ENCODE measurements at places on chromosomes 13 and 19.

DNA sequence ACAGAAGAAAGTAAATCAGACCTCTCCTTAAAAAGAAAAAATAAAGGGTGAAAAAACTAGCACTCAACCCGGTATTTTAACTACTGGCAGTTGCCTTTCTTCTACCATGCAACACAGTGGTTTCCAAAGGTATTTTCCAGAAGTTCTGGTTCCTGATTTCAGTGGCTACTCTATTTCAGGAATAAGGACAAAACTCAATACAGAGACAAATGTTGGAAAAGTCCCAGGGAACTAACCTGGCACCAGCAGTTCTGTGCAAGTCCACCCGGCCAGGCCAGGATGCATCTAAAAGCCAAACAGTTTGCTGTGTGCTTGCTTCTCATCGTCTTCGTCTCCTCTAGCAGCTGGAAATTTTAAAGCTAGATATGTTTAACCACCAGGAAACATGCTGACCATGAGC is 52.5 kb downstream of the FOXO1 start:
- no peak for DNase-seq

DNA sequence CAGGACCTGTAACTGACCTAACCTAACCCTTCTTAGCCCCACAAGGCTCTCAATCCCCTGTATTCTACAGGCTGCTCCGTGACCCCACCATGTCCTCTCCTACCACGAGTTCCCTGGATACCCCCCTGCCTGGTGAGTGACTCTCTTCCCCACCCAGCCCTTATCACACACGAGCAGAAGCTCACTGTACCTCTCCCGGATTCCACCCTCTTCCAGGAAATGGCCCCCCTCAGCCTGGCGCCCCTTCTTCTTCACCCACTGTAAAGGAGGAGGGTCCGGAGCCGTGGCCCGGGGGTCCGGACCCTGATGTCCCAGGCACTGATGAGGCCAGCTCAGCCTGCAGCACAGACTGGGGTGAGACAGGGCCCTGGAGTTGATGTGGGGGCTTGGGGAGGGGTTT is 1.3 kb downstream of the NR1H2 start:
- no peak for DNase-seq

DNA sequence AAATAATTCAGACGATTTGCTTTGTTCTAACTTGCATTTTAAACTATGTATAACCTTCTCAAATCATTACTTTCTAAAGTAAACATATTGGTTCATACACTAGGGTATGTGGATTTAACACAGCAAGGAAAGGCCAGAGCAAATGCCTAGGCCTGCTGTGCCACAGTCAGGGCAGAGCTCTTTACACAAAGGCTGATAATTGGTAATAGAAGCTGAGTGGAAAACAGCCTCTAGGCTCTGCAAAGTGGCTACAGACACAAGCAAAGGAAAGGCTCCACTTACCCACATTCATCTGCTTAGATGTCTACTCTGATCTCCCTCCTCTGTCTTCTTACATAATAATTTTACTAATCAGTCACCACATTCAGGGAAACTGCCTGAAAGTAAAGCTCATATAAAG is 382.9 kb downstream of the OLFM4 start:
- no peak for DNase-seq

- DNase-seq = no peak
Observed at GRCh38 chr19:32936065-32936464, 35.7 kb downstream of the CEP89 start.

DNA sequence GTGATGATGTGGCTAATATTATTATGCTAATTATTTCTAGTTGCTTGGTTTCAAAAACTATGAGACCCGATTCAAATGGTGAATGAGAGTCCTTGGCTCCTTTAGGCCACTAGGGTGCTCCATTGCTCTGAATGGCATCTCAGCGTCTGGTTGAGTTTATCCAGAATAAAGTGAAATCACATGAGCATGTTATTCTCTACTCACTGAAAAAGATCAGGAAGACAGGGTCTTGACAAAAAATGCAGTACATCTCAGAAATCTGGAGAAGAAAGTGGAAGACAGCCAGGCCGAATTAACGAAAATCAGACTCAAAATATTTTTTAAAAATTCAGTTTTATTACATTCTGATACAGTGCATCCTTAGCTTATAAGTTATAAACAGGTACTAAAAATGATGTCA is 516.2 kb downstream of the MYO16 start:
- DNase-seq = no peak

DNA sequence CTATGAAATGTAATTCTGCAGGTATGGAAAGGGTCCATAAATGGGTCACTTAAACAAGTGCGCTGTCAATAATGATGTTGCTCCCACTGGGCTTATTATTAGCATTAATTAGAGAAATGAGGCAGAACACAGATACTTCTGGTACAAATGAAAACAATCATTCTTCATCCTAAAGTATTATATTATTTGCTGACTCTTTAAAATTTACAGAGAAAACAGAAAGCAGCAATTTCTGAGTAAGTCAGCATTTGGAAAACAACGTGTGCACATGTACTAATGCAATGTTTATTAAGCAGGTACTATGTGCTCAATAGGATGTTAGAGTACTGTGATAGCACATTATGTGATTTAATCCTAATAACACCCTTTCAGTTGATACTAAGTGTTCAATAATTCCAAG is 2.4 kb upstream of the ZNF676 start:
- no peak for DNase-seq

DNA sequence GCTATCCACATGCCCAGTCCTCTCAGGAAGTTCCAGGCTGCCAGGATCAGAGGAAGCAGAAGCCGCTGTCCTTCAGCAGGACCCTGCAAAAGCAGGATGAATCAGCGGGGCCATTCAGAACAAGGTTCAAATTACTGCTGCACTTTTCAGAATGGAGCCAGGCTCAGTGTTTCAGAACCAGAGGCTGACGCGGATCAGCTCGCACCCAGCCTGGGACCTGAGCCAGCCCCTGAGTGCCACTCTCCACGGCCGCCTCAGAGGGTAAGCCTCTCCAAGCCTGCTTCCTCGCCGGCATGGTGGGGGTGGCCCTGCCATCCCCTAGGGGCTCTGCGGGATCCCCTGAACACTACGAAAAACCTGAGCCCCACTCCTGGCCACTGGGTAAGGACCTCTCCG is 24.7 kb downstream of the RASA3 start:
- no peak for DNase-seq

- no peak for DNase-seq
Observed at GRCh38 chr19:55443045-55443823, at the start of gene SHISA7. TSS of gene SHISA7 (minus strand) at chr19:55443300. CDS start at chr19:55442863, 437 bp downstream.

GRCh38 chr13:27619093-27619727 is 1.1 kb downstream of the LNX2 start:
- DNase-seq = no peak

DNA sequence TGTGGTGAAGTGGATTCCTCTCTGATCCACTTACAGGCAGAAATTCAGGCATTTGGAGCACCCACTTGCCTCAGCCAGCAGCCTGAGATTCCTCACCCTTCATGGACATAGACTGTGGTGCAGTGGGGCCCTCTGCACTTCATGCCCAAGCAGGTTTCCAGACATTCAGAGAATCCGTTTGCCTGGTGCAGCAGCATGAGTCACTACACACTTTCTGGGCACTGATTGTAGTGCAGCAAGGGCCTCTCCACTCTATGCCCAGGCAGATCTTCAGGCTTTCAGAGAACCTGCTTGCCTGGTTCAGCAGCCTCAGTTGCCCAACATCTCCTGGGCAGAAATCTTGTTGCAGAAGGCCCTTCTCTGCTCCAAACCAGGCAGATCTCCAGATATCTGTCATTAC is 920.9 kb downstream of the SLITRK5 start:
- DNase-seq = no peak

GRCh38 chr13:36275190-36276002 is 22.2 kb downstream of the CCDC169 start:
- DNase-seq = no peak

- no peak for DNase-seq
Observed at GRCh38 chr13:59229861-59230260, 933.9 kb downstream of the DIAPH3 start.

- DNase-seq = no peak
Observed at GRCh38 chr19:7413629-7414028, 64.9 kb downstream of the ARHGEF18 start.

DNA sequence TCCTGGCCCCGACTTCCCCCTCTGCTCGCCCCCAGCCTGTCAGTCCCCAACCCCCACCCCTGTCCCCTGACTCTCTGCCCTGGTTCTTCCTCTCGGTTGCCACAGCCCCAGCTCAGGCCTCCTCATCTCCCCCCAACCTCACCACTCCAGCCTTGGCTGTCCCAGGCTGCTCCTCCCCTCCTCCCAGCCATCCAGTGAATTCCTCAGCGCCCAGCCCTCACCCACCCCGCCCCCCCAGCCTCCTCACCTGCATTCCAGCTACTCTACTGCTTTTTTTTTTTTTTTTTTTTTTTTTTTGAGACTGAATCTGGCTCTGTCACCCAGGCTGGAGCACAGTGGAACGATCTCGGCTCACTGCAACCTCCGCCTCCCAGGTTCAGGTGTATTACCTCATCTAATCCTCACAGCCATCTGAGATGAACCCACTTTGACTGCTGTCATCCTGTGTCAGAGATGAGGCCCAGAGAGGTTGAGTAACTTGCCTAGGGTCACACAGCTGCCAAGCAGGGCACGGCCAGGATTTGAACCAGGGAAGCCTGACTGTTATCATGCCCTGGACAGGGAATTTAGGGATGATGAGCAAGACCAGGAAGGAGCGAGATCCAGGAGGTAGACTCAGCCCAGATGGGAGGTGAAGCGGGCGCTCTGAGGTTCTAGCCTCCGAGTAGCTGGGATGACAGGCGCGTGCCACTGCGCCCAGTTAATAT is 2.6 kb downstream of the SULT2B1 start:
- no peak for DNase-seq

GRCh38 chr19:29671393-29672160 is 6.3 kb downstream of the PLEKHF1 start:
- DNase-seq = peak; percentile 73

GRCh38 chr13:20090349-20090748 is 70.5 kb downstream of the GJA3 start:
- DNase-seq = no peak

DNA sequence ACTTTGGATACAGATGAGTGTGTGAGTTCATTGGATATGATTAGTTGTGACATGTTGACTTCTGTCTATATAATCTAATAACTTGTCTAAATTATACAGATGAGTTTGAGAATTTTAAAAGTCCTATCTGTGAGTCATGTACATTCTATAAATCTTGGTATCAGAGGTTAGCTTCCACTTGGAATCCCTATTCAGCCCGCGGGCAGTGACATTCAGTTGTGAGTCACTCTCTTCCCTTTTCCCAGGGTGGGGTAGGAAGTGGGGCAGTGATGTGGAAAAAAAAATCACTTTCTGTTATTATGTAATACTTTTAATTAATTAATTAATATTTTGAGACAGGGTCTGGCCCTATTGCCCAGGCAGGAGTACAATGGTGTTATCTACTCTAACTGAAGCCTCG is 33.0 kb upstream of the ZNF808 start:
- DNase-seq = no peak

DNA sequence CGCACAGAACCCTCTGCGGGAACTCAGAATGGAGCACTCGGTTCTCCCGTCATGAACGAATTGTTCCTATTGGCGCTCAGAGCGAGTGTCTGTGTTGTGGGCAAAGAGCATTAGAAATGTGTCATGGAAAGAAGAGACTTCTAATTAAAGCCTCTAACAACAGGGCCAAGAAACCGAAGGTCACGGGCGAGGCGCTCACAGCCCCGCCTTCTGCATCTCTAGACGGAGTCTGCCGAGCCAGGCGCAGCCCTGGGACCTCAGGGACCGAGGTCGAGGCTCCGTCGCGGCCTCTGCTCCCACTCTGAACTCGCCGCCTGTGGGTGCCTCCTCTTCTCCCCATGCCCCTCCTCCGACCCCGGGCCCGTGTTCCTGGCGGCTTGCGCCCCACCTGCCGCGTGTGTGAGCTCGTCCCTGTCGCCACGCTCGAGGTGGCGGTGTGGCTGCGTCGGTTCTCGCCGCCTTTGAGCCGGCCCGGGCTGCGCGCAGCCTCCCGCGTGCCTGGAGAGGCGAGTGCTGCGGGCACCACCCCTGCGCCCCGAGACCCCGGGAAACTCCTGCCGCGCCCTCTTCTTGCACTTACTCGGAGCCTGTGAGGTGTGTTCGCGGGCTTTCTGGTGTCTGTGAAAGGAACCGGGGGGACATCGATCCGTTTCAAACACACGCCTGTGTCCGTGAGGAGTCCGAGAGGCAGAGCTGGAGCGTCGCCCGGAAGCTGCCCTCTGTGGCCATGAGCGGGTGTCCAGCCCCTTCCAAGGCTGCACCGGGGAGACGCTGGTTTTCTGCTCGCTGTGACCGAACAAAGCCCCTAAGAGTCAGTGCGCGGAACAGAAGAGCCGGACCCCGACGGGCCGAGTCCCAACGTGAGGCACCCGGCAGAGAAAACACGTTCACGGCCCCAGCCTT is 45.4 kb upstream of the SPACA7 start:
- no peak for DNase-seq

DNA sequence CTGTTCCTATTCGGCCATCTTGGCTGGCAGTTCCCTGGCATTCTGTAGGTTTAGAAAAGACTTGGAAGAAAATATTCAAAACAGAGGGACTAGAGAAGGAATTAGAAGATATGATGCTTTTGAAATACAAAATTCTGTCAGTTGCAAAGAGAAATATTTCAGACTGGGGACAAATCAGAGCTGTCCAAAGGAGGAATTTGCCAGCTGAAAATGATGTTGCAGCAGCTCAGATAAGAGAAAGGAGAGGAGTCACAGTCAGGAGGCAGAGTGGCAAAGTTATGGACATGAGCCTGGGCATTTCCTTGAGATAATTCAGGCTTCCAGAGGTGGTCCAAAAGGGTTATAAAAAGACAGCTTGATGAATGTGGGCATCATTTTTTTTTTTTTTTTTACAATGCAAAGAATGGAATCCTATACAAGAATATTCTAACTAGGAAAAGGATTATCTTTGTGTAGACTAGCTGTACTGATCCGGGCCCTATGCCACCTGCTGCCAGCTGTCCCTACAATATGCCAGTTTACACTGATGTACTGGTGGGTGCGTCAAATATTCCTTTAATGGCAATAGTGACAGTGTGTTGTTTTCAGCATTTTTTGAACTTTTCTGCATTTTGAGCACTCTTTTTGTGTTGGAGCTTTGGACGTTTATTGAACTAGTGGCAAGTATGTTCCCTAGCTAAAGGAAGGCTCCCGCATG is 31.8 kb upstream of the CBY2 start:
- DNase-seq = no peak

GRCh38 chr13:50512474-50513299 is 330.8 kb downstream of the DLEU7 start:
- DNase-seq = no peak

- DNase-seq = no peak
Observed at GRCh38 chr13:100491164-100491842, 97.3 kb downstream of the GGACT start.

GRCh38 chr19:12345197-12345596 is 11.8 kb upstream of the ZNF563 start:
- no peak for DNase-seq

GRCh38 chr19:2588081-2588777 is 112.3 kb downstream of the GADD45B start:
- no peak for DNase-seq

- DNase-seq = no peak
Observed at GRCh38 chr13:26838821-26839220, 78.2 kb upstream of the GPR12 start.

All from T-helper 1 cell (primary cell).